ENCODE measurements at places on chromosomes 12 and 14.

- peak; percentile 86 for DNase-seq
Measured at GRCh38 chr14:21724090-21724973, 50.7 kb upstream of the OR4E1 start.

GRCh38 chr12:90936230-90937005 lies 18.6 kb downstream of the CCER1 start:
- DNase-seq = no peak

DNA sequence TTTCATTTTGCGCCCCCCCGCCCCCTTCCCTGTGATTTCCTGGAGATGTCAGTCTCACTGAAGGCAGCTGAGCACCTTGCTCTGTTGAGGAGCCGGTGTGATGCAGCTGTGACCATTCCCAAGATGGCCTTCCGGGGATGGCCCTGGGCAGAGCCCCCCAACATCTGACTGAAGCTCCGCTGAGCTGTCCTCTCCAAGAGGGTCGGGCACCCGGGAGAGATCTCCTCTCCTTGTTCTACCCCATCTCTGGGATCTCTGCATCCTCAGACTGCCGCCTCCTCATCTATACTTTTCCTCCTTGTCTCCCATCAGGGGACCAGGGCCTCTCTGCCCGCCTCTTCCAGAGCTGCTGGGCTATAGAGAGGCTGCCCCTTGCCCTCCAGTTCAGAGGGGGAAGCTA lies 965 bp upstream of the SMOC1 start:
- no peak for DNase-seq

GRCh38 chr12:30450872-30451271 lies 244.8 kb downstream of the IPO8 start:
- no peak for DNase-seq

DNA sequence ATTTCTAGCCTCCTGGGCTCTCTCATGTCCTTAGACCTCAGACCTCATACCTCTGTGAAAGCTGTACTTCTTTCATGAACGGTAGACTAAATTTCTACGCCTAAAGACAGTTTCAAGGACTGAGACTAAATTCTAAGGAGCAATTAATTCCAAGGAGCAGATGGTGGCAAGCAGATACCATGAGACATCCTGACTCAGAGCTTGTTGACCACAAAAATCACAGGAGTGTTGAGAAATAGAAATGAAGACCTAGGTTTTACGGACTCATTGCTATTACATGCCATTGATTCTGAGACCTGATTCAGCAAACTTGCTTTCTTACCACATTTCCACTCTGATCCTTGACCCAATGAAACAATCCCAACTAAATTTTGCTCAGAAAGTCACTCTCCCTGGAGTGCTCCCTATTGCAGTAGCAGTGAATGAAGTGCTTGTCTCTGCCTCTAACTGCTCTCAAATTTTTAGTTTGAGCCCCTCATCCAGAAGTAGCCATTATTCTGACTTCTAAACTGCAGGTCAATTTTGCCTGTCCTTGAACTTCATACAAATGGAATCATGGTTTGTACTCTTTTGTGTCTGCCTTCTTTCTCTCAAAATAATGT lies 52.0 kb downstream of the PEX5 start:
- DNase-seq = no peak

GRCh38 chr12:45532113-45532512 lies 197.4 kb upstream of the ARID2 start:
- no peak for DNase-seq

DNA sequence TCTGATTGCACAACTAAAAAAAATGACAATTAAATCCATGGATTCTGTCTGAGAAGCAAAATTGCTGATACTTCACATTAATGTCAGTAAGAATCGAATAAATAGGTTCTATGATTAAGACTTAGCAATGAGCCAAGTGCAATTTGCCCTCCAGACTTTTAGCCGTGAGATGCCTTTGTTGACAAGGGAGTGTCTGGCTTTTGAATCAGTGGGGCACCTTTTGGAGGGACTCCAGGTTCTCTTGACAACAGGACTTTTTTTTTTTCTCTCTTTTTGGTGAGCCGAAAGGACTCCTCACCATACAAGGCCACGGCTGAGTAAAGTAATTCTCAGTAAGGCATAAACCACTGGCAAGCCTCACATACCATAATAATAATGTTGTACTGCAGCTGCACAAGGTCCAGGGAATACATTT lies 4.7 kb upstream of the MDM1 start:
- DNase-seq = no peak

DNA sequence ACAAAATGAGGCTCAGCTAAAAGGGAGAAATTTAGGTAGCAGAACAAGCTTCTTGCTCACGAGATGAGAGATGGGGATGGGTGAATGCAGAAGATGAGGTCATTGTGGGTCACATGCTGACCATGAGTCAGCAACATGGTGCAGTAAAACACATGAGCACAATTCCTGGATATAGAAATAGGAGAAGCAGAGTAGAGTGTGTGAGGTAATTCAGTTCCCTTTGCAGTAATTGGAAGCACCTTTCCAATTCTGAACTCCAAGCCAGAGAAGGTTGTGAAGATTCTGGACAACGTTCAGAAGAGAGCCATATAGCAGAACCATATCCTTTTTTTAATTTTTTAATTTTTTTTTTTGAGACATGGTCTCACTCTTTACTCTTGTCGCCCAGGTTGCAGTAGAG lies 62.0 kb upstream of the LMNTD1 start:
- DNase-seq = no peak

DNA sequence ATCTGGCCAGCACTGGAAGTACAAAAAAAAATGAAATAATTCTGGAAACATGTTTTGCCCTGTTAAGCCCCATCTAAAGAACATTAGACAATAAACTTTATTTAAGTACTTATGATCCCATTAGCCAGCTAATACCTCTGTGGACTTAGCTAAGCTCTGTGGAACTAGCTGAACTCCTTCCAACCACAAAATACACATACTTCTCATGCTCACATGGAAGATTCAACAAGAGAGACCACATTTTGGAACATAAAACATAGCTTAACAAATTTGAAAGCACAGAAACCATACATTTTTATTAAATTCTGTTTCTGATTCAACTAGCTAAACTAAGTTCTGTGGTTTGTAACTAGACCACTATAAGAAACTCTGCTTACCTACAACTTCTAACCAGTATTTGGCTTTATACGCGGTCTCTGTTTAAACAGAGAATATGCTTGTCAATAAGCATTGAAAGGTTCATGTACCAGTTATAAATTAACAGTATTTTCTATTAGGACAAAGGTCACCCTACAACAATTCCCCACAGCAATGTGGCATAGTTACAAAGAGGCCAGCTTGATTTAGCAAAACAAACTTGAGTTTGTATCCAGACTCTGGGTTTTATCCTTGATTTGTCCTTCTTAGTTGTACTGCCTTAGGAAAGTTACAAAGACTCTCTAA lies 300.1 kb downstream of the C12orf50 start:
- DNase-seq = no peak

DNA sequence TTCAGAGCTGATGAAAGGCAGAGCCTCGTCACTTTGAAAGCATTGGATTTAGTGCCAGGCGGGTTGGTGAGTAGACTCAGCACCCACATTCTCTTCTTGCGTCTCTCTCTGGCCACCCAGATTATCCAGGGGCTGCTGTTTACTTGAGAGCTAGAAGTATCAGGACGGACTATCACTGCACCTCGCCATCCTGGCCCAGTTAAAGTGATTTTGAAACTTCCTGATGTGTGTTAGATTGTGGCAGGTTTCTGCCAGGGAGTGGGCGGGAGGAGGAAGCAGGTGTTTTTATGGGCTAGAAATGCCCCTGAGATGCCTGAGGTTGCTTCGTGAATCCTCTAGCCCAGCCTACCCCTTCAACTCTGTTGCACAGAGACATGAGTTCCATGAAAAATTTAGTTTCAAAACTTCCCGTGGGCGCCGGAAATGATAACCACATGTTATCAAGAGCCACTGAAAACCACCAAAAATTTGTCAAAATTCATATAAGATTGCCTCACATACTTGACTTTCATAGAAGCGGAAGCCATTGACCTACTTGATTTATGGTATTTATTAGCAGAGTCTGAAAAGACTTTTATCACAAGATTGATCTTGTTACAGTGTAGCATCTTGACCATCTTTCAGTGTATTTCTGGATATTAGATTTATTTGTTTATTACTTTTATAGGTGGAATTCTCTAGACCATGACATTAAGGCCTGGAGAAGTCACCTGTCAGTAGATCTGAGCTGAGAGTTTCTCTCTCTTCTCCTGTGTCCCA lies 466.0 kb downstream of the RAD51B start:
- DNase-seq = peak; percentile 88

- no peak for DNase-seq
Measured at GRCh38 chr14:20706657-20707355, 18.2 kb downstream of the ANG start.

DNA sequence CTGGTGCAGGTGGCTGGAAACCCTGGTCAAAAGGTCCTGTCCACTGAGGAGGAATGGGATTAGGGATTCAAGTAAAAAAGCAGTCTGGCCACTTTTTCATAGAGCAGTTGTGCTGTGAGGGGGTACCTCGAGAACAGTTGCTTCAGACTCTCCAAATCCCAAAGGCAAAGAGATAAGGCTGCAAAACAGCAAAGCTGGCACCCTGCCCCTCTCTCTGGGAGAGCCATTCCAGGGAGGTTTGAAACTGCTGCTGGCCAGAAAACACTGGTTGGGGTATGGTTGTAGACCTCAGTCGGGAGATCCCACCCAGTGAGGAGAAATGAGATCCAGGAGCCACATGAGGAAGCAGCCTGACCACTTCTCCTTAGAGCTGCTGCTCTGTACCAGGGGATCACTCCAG lies 137.3 kb downstream of the CEP83 start:
- no peak for DNase-seq

GRCh38 chr12:131166717-131167116 lies 213.0 kb downstream of the ADGRD1 start:
- no peak for DNase-seq

- no peak for DNase-seq
Measured at GRCh38 chr14:77625360-77625759, 8.9 kb upstream of the SPTLC2 start.

GRCh38 chr12:78697817-78698415 lies 166.7 kb upstream of the SYT1 start:
- no peak for DNase-seq

DNA sequence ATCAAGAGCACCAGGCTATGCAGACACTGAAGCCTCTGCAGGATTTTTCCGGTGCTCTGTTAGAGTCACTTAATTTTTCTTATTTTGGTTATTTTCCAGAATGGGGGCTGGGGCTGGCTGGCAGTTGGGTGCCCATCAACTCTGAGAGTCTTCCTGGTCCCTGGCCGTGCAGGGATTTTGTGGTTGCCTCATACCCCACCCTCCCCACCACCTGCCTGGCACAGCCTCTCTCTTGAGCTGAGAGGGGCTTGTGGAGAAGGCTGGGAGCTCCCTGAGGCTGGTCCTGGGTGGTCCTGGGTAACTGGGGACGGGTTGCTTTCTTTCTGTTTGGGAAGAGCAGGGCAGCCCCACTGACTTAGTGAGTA lies 23.3 kb downstream of the LRTM2 start:
- no peak for DNase-seq

DNA sequence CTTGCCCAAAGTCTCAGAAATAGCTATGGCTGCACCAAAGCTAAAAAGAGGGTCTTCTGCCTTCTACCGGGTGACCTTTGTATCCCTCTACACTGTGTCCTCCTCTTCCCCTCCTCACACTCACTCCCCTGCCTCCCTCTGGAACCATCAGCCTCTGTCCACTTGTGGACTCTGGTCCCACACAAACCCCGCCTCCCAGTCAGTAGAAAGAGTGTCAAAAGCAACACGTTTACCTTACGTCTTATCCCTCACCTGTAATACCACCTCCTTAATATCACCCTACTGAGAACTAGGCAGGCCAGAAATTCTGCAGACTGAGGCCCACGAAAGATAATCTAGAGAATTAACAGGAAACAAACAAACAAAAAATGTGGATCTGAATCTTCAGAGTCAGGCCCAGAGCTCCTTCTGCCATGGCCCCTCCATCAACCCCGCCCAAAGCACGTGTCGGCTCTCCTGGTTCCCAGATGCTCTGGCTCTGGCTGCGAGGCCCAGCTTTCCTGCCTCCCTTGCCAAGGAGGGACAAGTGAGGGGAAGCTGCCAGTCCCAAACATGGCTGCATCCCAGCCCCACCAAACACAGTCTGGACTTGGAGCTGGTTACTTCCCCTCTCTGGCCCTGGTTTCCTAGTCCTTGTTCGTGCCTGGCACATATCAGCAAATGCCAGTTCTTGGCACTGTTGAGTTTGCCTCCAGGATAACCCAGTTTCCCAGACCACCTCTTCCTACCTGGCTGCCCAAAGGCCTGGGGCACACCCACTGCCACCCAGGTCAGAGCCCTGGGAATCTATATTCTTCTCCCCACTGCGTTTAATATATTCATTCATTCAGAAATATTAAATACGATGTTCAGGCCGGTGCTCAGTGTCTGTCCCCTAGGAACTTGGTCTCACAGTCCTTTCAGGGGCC lies 2.7 kb downstream of the ACTN1 start:
- DNase-seq = no peak

DNA sequence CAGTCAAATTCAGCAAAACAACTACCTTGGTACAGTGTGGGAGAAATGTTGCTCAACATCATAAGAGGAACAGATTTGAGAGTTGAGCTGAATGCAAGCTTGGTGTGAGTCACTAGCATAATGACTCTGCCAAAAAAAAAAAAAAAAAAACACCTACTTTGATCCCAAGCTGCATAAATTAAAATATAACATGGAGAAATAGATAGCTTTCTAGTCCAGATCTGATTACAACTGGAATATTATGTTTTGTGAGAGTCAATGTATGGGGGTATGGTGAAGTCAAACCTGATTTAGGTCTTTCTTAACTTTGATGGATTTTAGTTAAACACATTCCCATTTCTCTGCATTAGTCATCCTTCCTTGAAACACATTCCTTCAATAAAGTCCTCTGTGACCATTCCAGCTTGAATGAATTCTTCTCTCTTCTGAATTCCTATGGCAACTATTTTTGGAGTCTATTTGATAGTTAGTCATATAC lies 188.1 kb downstream of the SLC5A8 start:
- DNase-seq = no peak

GRCh38 chr12:6212086-6212485 lies 11.9 kb downstream of the CD9 start:
- no peak for DNase-seq
